ENCODE measurements at places on chromosomes 6 and 20.

- DNase-seq: no peak
Observed at GRCh38 chr6:3813150-3813780, 35.9 kb upstream of the FAM50B start.

DNA sequence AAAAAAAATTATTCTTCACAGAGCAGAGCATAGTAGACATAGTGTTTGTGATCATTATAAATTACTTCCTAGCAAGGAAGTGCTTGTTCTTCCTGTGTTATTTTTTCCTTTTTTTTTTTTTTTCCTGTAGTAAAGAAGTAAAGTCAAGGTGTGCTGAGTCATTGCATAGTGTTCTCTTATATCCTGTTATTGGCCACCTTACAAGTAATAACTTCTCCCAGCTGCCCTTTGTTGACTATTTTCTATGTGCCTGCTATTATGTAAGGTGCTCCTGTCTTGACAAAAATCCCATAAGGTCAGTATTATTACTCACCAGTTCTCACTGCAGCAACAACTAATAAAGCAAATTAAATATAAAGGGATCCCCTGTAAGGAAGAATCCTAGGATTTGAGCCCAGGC lies 195.3 kb downstream of the GJA1 start:
- DNase-seq: no peak

DNA sequence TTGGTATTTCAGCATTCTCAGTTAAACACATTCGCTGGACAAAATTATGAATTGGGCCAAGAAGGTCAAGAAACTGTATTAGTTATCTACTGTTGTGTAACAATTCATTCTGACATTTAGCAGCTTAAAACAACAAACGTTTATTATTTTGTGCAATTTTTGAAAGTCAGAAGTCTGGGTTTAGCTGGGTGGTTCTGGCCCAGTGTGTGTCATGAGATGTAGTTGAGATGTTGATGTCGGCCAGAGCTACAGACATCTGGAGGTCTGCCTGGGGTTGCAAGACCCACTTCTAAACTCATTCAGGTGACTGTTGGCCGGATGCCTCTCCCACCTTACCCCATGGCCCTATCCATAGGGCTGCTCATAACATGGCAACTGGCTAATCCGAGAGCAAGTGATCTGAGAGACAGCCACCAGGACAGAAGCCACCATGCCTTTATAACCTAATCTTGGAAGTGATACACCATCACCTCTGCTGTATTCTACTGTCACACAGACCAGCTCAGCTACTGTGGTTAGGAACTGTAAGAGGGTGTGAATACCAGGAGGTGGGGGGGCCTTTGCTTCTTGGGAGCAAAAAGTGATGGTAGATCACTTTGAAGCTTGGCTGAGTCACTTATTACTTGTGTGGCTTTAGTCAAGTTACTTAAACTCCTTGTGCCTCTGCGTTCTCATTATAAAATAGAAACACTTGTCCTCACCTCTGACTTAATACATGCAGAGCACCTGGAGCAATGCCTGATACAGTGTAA lies 217.0 kb upstream of the MYLIP start:
- no peak for DNase-seq

- no peak for DNase-seq
Observed at GRCh38 chr6:100704961-100705360, 176.2 kb downstream of the ASCC3 start.

- no peak for DNase-seq
Observed at GRCh38 chr6:154350293-154350692, 6.3 kb downstream of the IPCEF1 start.

DNA sequence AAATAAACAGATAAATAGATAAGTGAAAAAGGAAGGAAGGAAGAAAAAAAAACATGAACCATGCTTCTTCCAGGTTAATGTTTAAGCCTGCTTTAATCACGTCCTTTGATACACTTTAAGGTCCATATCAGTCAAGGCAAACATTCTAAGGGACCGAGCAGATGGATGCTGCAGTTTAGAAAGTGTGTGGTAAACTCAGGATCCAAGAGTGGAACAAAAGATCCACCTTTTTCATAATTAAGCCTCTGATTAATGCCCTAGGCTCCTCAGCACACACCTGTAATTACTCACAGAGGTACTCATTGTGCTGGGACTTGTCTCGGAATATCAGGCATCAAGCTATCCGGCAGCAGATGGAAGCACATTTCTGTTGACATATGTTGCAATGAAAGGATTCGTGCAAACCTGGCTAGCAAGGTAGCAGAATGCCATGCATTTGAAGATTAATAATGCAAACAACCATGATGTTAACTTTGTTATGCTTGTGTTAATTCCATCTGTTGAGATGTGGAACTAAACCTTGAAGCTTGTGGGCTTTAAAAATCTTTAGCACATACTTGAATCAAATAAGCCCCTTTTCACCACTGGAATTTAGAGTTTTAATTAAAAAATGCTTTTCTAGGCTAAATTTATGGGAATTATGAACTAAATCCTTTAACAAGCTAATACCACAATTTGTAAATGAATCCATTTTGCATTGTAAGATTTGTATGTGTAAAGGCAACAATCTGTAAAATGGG lies 163.7 kb downstream of the RALGAPA2 start:
- no peak for DNase-seq

- DNase-seq: no peak
Observed at GRCh38 chr6:115947966-115948541, 112.6 kb downstream of the FRK start.

- no peak for DNase-seq
Observed at GRCh38 chr6:142878407-142878806, 66.6 kb downstream of the HIVEP2 start.

- no peak for DNase-seq
Observed at GRCh38 chr20:20375862-20376261, 8.0 kb downstream of the INSM1 start.

GRCh38 chr6:149335924-149336608 lies 18.6 kb downstream of the TAB2 start:
- DNase-seq: no peak

- no peak for DNase-seq
Observed at GRCh38 chr20:38062890-38063289, 29.3 kb downstream of the RPRD1B start.

- DNase-seq: no peak
Observed at GRCh38 chr6:390914-391558, 516 bp upstream of the IRF4 start.

DNA sequence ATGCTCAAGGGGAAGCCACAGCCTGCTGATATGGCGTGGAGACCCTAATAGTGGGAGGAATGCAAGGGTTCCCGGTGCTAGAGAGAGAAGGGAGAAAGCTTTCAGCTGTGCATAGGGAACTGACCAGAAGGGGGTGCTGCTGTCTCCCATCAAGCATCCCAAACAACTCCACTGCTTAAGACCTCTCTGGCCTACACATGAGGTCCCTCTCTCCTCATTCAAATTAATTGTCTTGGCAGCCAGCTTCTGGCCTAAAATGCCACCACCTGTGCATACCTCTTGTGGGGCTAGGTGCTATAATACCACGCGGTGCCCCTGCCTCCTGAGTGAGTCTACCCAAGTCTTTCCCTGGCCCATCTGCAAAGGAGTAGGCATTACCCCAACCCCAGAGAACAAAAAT lies 14.5 kb downstream of the ADISSP start:
- peak; percentile 47 for DNase-seq

GRCh38 chr20:4153661-4154238 lies 138.4 kb upstream of the RNF24 start:
- DNase-seq: no peak
